ENCODE measurements at places on chromosomes 12 and 14.

DNA sequence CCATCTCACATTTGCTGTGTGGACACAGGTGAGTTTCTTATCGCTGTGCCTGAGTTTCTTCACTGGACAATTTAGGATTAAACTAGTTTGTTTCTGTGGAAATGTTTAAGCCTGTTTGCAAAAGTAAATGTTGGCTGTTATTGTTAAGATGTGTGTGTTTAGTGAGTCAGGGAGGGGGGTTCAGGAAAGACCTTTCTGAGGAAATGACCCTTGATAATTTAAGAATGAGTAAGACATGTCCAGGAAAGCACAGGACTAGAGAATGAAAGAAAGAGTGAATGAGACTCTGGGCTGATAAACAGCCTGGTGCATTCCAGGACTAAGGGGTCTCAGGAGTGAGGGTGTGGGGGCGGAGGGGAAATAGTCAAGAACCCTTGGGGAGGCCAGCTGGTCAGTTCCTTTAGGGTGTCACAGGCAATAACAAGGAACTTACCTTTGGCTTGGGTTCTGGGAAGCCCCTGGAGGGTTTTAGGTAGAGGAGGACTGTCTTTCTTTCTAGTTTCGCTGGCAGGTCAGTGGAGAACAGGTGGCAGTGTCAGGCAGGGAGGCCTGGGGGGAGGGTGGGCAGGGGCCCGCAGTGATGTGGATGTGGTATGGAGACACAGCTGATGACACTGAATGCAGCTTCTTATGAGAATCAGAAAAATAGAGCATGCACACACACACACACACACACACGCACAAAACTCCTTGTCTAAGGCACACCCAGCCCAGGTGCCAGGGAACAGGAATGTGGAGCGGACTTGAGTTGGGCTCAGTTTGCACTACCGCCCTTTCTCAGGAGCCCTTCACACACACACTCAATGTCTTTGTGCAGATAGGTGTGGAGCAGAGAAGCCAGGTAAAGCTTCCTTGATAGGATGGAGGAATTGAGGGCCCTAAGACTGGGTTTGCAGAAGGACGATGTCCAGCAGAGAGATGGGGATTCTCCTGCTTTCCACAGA, 1005.5 kb downstream of the VRK1 start:
- DNase-seq: no peak
- no peak overlapping the region for H3K4me3 ChIP-seq
- H3K36me3 ChIP-seq: no peaks in the 10 kb centered on the region
- H3K27me3 ChIP-seq: no peaks in the 10 kb centered on the region

DNA sequence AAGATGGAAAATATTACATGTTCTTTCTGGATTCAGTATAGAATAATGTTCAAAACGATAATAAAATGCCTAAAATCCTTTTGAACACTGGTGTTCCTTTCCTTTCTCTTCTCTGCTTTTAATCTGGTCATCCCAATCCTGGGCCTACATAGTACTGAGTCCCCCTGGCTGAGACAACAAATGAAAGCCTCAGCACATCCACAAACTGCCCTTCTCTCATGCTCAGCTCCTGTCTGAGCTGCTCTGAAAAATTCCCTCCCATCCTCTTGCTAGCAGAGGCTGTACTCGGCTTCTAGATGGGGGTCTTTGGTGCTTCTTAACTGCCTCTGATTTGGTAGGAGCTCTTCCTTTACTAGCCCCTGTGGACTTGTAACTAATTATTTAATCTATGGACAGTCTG, 232.3 kb downstream of the MED13L start:
- H3K4me3 ChIP-seq: no peak overlapping the region
- peaks cover 10% of the 10 kb centered on the region for H3K4me1 ChIP-seq
- no peak overlapping the region for H3K27ac ChIP-seq
- no peaks in the 10 kb centered on the region for H3K36me3 ChIP-seq

DNA sequence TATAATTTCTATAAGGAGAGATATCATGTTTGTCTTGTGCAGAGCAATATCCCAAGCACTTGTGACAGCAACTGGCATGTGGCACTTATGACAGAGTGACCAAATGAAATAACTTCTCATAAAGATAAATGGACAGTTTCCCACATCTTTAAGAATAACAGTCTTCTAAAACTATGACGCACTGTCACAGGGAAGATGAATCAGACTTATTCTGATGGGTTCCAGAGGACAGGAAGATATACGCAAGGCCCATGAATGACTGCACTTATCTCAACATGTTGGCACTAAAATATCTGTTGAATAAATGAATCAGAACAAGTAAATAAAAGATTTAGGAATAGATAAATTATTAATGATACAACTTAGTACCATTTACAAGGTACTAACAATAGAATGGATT, 465.8 kb upstream of the SYT1 start:
- H3K4me3 ChIP-seq: no peak overlapping the region
- no peaks in the 10 kb centered on the region for H3K4me1 ChIP-seq
- H3K36me3 ChIP-seq: no peaks in the 10 kb centered on the region
- no peaks in the 10 kb centered on the region for H3K27me3 ChIP-seq
- no peak for DNase-seq

DNA sequence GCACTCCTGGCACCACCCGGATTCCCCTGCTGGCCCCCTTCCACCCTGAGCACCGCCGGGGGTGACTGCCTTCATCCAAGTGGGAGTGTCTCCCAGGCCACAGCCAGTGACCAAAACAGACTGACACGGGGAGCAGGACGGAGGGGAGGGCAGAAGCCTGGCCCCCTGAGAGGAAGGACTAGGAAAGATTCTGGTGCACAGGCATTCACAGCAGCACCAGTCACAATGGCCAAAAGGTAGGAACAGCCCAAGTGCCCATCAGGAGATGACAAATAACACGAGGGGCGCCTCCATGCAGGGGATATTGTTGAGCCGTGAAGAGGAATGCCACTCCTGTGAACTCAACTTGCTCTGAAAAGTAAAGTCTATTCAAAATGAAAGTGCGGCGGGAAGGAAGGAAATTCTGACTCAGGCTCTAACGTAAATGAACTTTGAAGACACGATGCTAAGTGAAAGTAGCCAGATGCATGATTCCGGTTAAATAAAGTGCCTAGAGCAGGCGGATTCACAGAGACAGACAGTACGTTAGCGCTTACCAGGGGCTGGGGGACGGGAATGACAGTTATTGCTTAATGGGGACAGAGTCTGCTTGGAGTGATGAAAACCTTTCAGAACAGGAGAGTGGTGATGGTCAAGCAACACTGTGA, 146.1 kb upstream of the NCOR2 start:
- H3K27ac ChIP-seq: peak overlapping the region; percentile 76
- H3K4me3 ChIP-seq: peak overlapping the region; percentile 14
- no peaks in the 10 kb centered on the region for H3K36me3 ChIP-seq

DNA sequence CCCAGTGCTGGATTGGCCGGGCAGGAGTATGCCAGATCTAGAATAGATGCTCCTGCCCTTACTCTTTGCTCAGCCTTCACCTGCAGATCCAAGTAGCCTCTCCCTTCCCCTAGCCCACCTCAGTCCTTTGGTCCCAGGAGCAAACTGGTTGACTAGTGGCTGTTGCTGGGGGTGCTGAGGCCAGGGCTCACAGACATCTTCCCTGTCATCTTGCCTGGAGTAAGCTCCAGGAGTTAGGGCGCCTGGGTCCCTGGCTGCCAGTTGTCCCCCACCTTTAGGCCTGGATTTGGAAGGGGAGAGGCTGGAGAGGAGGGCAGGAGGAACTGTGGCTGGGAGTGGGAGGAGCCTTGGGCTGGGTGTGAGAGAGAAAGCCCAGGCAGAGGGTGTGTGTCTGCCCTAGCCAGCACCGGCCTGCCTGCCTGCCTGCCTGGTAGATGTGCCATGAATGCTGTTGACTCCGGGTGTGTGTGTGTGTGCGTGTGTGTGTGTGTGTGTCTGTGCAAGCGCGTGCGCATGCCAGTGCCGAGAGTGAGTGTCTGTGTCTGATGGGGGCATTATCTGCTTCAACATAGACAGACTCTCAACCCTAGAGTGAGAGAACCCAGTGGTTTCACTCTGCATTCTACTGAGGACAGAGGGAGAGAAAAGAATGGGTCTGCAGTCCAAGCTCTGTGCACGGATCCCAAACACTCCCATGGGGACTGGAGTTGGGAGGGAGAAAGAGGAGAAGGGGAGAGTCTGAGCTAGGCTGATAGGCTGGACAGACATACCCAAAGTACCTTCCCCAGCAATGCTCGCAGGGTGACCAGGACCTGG, 845 bp upstream of the RARG start:
- H3K27ac ChIP-seq: peak overlapping the region; percentile 79
- H3K27me3 ChIP-seq: no peaks in the 10 kb centered on the region
- H3K4me1 ChIP-seq: peaks cover 41% of the 10 kb centered on the region

DNA sequence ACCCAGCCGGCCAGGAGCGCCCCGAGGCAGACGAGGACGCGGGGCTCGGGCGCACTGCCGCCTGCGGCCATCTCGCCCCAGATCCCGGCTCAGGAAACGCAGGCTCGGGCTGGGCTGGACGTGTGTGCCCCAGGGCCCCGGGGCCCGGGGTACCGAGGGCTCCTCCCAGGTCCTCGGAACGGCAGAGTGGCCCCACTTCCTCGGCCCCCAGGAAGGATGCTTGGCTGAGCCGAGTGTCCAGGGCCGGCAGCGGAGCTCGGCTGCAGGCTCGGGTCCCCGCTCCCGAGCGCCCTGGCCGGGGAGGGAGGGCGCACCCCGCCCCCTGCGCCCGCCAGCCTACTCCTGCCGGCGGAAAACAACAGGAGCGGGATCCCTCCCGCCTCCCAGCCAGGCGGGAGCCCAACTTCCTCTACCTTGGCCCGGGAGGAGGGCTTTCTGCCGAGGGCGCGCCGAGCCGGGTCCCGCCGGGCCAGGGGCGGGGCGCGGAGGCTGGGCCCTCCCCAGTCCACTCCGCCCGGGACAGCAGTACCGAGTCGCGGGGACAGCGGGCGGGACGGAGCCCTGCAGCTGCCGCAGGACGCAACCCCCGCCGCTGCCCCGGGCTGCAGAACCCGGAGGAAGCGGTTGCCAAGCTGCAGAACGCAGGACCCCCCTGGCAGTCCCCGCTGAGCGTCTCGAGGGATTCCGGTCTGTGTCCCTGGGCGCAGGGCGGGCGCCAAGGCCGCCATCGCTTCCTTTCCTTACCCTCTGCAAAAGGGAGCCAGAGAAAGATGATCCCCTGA, at the start of gene VSIG10:
TSS of gene VSIG10 (minus strand) at position 411 of the 782 bp plus-strand sequence. CDS start at position 71, 340 bp downstream.
- peak within 1 kb of the TSS; percentile 93 for H3K27ac ChIP-seq
- peak within 1 kb of the TSS; percentile 77 for H3K4me3 ChIP-seq
- DNase-seq: peak; percentile 89
- no peaks in the 10 kb centered on the region for H3K27me3 ChIP-seq

GRCh38 chr12:49037947-49038237, 19.3 kb upstream of the PRKAG1 start:
- H3K27ac ChIP-seq: no peak overlapping the region
- H3K27me3 ChIP-seq: no peaks in the 10 kb centered on the region
- H3K4me1 ChIP-seq: no peaks in the 10 kb centered on the region
- H3K36me3 ChIP-seq: peaks cover 74% of the 10 kb centered on the region
- no peak for DNase-seq

DNA sequence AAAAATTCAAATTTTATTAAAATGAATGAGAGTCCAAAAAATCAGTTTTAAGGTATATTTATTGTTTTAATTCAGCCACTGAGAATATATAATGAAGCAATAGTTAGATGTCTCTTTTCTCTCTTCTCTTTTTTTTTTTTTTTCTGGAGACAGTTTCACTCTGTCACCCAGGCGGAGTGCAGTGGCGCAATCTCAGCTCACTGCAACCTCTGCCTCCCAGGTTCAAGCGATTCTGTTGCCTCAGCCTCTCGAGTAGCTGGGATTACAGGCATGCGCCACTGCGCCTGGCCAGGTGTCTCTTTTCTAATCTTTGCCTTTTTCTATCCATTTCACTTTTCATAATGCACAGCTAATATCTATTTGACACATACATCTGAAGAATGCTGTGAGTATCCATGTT, 307.1 kb upstream of the RGS6 start:
- H3K27ac ChIP-seq: no peak overlapping the region
- H3K4me3 ChIP-seq: no peak overlapping the region
- H3K27me3 ChIP-seq: no peaks in the 10 kb centered on the region

DNA sequence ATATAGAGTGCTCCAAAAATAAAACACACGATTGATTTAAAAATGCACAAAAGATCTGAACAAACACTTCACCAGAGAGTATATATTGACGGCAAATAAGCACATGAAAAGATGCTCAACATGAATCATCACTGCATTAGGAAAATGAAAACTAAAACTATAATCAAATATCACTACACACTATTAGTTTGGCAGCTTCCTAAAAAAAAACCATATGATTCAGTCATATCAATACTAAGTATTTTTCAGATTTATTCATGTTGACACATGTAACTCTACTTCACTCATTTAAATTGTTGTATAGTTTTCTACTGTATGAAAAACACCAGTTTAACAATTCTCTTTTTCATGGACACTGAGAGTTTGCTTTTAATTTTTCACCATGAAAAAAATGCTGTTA, 41.6 kb downstream of the EXOC5 start:
- H3K36me3 ChIP-seq: no peaks in the 10 kb centered on the region
- DNase-seq: no peak

- no peak for DNase-seq
- H3K4me1 ChIP-seq: no peaks in the 10 kb centered on the region
- H3K36me3 ChIP-seq: no peaks in the 10 kb centered on the region
- H3K27ac ChIP-seq: no peak overlapping the region
- no peaks in the 10 kb centered on the region for H3K27me3 ChIP-seq
Measured at GRCh38 chr14:22403296-22403695, 185.7 kb downstream of the DAD1 start.

DNA sequence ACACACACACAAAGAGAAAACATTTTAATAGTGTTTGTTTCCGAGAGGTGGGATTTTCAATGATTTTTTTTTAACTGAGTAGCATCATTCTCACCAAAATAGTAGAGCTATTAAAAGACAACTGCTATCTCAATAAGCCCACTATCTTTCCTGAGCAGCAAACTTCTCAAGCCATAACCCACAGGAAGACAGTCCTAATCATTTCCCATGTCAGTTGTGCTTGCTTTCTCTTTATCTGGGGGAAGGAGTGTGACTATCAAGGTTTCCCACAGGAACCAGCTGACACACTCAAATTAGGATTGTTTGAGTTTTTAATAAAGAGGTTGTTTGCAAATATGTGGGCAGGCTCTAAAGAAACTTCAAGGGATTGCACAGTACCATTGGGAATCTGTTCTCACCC, 4.9 kb upstream of the MAX start:
- peaks cover 9% of the 10 kb centered on the region for H3K4me1 ChIP-seq
- no peak overlapping the region for H3K27ac ChIP-seq
- no peak for DNase-seq
- H3K27me3 ChIP-seq: no peaks in the 10 kb centered on the region
- H3K4me3 ChIP-seq: no peak overlapping the region

DNA sequence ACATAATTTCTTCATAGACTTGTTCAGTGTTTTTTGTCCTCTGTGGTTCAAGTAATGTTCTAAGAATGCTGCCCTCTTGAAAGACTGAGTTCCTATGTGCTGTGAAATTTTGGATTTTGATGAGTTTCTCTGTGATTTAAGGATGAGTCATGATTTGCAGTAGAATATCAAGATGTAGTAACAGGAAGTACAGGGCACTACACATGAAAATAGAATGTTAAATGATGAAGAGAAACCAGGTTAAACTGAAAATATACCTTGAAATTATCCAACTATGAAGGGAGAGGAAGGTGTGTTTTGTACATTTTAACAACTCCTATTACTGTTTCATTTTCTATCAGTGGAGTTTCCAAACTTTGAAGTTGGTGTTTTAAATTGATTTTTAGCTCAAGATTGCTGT, 4.8 kb downstream of the ELK3 start:
- no peaks in the 10 kb centered on the region for H3K36me3 ChIP-seq
- no peak for DNase-seq
- no peaks in the 10 kb centered on the region for H3K27me3 ChIP-seq

GRCh38 chr12:78898416-78898815, 33.8 kb downstream of the SYT1 start:
- no peaks in the 10 kb centered on the region for H3K27me3 ChIP-seq
- no peaks in the 10 kb centered on the region for H3K4me1 ChIP-seq
- H3K36me3 ChIP-seq: no peaks in the 10 kb centered on the region
- DNase-seq: no peak
- no peak overlapping the region for H3K27ac ChIP-seq
